Amygdala (tissue), 56 donors: ENCODE measurements at places on chromosomes 16 and 17.
A peak's percentile ranks its signal among the peaks of the same experiment; 100 is the strongest.

DNA sequence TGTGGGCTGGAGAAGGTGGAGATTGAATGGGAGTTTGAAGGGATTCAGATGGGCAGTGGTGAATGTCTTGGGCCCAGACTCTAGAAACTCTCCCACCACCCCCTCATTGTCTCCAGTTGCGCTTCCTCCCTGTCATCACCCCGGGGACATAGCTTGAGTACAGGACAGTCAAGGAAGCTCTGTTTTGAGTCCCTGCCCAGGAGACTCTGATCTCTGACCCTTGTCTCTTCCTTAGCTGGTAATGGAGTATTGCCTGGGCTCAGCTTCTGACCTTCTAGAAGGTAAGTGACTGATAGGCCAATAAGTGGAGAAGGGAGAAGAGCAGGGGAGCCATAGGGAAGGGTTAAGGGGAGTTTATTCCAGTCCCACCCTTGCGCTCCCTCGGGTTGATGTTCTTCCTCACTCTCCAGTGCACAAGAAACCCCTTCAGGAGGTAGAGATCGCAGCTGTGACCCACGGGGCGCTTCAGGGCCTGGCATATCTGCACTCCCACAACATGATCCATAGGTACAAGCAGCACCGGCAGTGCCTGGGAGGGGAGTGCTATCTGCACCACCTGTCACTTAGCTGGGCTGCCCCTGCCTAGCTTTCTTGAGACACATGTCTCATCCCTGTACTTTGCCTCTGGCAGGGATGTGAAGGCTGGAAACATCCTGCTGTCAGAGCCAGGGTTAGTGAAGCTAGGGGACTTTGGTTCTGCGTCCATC, 5.0 kb downstream of the TAOK2 start:
- no peak for DNase-seq

DNA sequence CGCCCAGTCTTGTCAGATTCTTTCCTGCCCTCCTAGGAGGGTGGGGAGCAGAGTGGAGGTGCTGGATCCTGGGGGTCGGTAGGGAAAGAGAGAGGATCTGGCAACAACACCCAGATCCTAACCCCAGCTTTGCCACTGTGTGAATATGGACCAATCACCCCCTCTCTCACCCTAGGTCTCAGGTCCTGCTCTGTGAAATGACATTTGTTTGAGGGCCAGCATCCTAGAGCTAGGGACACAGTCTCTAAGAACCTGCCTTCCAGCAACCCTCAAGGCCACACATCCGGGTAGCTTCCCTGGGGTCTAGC, 28.4 kb upstream of the MAP3K14 start:
- no peak for DNase-seq

- DNase-seq = no peak
Observed at GRCh38 chr17:30398328-30399041, 19.8 kb downstream of the CPD start.

GRCh38 chr17:35627417-35627816, 40.3 kb downstream of the AP2B1 start:
- DNase-seq = no peak

DNA sequence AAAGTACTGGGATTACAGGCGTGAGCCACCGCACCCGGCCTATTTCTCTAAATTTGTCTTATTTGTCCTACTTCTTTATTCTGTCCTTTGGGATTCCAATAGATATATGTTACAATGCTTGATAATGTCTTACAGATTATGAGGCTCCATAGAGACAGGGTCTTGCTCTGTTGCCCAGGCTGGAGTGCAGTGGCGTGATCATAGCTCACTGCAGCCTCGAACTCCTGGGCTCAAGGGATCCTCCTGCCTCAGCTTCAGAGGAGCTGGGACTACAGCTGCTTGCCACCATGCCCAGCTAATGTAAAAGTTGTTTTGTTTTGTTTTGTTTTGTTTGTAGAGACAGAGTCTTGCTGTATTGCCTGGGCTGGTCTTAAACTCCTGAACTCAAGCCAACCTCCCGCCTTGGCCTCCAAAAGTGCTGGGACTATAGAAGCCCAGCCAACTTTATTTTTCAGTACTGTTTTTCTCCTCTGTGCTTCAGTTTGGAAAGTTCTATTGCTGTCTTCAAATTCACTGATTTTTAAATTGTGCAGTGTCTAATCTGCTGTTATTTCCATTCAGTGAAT, 10.3 kb downstream of the ANKRD13B start:
- DNase-seq = no peak

- no peak for DNase-seq
Observed at GRCh38 chr17:72185564-72185963, 64.7 kb downstream of the SOX9 start.

DNA sequence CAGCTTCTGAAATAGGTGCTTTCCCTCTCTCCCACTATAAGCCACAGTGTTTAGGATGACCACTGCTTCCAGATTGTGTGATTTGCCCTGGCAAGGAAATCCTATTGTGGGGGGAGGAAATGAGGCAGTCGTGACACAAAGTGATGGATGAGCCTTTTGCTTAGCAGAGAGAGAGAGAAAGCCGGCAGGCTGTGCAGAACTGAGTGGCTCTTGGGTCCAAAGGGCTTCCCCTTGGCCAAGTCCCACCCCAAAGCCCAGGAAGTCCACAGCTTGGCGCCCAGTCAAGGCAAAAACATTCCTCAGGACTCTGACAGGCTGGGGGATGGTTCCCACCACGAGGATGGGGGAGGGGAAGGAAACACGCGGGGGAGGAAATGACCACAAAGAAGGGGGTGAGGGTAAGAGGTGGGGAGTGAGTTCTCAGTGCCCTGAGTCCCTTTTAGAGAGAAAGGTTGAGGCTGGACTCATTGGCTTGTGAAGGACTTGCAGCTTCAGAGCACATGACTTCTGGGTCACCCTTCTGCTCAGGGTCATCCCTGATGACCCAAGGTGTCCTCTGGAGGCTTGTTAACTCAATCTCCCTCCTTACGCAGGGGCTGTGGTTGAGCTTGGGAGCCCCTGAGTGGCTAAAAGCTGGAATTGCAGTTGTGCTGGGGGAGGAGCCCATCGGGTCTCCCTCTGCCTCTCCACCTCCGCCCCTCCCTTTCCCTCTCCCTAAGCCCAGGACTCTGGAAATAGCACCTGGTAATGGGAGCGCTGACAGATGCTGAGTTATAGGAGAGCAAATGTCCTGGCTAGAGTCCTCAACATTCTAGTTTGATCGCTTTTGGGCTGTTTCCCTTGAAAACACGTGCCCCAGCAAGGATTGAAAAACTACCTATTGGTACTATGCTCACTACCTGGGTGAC, 10.3 kb upstream of the MSL1 start:
- peak; percentile 72 for DNase-seq

DNA sequence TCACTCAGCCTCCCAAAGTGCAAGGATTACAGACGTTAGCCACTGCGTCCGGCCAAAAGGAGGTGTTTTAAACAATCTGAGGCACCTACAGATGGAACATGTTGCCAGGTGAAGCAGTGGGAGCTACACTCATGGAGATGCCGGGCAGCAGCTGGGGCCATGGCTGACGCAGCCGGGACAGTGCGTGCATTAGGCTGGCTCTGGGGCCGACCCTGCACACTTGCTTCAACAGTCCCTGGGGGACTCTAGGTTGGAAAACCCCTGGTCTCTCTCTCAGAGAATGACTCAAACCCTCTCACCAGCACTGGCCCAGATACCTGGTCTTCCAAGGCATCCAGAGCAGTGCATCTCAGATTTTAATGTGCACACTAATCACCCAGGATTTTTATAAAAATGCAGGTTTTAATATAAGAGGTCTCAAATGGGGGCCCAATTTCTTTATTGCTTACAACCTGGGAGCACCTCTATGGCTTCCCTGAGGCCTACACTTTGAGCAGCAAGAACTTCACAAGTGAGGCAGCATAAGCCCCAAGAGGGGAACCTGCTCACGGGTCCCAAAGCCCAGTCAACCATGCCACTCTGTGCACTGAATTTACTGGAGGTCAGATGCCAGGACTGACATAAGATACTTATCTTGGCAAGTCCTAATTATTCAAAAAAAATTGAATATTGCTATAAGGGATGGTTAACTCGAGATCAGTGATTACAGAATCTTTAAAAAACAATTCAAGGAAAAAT, 70.8 kb upstream of the TRAP1 start:
- DNase-seq = no peak

DNA sequence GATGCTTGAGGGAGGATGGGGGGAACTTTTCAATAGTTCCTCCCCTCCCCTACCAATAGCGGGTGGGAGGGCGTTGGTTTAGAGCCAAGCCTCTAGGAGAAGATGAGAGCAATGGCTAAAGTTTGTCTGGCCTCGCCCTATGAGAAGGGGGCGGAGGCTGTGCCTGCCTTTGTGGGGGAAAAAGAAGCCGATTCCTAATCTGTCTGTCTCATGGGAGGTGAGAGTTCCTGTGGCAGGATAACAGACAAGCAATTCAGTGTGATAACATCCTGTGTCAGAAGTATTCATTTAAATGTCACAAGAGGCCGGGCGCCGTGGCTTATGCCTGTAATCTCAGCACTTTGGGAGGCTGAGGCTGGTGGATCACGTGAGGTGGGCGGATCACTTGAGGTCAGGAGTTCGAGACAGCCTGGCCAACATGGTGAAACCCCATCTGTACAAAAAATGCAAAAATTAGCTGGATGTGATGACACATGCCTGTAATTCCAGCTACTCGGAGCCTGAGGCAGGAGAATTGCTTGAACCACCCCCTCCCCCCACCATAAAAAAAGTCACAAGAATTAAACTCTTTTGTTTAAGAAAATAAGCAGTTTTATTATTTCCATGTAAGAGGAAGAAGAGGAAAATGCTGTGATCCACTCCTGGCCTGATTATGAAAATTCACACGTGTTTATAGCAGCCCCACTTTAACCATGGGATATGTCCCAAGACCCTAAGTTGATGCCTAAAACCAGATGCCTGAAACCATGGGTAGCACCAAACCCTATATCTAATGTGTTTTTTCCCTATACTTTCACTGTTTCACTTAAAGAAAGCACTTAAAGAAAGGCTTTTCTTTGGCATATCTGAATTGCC, 1.7 kb downstream of the SLFN5 start:
- DNase-seq = no peak

- peak; percentile 73 for DNase-seq
Observed at GRCh38 chr17:5249615-5250014, 15.0 kb upstream of the SCIMP start.

- no peak for DNase-seq
Observed at GRCh38 chr17:48546137-48546923, 1.4 kb upstream of the HOXB2 start.

- DNase-seq = no peak
Observed at GRCh38 chr16:17270111-17270510, 200.6 kb downstream of the XYLT1 start.

DNA sequence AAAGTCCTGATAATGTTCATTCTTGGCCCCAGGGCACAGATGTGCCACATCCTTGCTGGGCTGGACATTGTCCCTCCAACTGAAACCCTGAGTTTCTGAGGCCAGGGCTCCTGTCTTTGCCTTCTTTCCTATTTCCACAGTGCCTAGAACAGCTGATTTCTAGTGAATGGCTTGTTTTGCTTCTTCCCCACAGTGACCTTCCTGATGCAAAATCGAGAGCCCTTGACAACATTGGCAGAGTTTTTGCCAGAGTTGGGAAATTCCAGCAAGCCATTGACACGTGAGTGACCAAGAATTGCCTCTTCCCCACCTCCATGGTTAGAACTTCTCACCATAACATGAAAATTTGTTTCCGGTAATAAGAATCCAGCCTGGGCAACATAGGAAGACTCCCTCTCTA, 14.5 kb downstream of the ODAD4 start:
- no peak for DNase-seq

DNA sequence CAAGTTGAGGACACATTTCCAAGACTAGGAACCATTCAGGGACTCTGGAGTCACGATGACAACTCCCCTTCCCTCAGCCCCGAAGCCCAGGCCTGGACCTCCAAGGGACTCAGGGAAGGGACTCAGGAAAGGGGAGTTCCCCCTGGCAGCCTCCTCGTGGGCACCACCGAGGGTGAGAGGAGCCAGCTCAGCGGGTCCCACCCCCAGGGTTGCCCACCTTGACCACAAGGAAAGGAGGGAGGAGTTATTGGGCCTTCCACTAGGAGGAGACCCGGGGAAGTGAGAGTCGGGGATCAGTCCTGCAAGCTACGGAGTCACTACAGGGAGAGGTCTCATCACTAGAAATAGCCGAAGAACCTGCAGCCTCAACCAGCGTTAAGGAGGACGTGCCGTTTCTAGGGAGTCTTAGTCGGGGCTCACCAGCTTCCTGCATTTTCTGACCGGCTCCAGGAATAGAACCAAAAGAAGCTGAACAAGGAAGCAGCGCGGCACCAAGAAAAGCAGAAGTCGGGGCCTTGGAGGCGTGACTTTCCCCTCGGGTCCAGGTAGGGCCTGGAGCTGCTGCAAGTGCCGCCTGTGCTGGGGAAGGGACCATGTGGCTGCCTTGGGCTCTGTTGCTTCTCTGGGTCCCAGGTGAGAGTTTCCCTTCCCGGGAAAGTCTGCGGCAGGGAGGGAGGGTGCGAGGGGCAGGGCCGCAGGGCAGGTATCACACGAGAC, at the start of gene CD300A:
Gene CD300A, plus strand, starts transcription at position 524 of the 717 bp plus-strand sequence. Its CDS starts 70 bp downstream, at position 594.
- DNase-seq = no peak

DNA sequence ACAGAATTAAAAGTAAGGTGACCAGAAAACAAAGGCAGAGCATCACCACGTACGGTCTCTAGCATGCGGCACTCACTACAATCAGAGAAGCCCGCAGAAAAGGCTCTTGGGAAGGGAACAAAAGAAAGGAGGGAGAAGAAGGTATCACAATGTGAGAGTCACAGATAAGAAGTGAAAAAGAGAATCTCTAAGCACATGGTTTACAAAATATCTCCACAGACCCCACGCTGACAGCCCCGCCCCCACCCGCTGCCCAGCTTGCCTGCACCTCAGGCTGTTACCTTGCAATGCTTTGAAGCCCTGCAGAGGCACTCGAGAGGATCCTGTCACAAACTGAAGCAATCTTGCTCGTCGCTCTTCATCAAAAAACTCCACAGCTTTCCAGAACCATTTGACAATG, 40.5 kb downstream of the CEP95 start:
- DNase-seq = no peak

- no peak for DNase-seq
Observed at GRCh38 chr16:28905800-28906372, 19.2 kb downstream of the RABEP2 start.

- DNase-seq = no peak
Observed at GRCh38 chr16:68235108-68235886, 630 bp downstream of the ESRP2 start.

- DNase-seq = no peak
Observed at GRCh38 chr16:52584354-52585320, 37.7 kb upstream of the TOX3 start.

DNA sequence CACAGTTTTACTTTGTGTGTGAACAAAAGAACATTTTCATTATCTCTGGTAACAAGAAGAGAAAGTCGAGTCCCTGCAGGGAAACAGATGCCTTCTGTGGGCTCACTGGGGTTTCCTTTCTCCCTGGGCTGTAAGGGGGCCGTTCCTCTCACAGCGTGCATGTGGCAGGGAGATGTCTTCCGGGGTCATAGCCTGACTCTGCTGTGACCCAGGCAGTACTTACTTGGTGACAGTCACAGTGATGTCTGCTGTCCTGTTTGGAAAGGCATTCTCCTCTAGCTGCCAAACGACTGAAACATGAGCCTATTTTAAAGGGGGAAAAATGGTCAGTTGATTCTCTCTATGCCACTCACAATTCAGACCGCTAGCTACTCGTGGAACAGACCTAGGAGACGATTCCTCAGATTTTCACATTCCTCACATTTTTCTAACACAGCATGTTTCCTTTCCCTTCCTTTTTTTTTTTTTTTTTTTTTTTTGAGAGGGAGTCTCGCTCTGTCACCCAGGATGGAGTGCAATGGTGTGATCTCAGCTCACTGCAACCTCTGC, 7.3 kb downstream of the HASPIN start:
- no peak for DNase-seq

- no peak for DNase-seq
Observed at GRCh38 chr17:73987395-73987794, 216.1 kb upstream of the RPL38 start.
